ENCODE measurements at places on chromosomes 5 and 9.

GRCh38 chr5:149138182-149138923 is 2.9 kb upstream of the ABLIM3 start:
- no peak for DNase-seq

DNA sequence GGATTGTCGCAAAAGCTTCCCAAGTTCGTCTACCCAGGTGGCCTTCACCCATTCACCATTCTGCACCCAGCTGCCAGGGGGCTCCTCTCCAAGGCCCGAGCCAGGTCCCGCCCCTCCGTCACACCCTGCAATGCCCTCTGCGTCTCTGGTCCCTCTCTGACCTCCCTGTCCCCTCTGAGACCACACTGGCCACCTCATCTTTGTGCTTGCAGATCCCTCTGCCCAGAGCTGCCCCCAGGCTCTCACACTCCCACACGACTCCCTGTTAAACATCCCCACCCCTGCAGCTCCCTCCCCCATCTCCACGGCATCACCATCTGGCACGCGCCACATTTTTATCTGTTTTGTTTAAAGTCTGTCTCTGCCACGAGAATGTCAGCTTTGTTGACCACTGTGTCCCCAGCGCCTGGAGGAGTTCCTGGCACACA is 243.6 kb downstream of the PBX3 start:
- no peak for DNase-seq

GRCh38 chr9:131963072-131964030 is 116.3 kb downstream of the MED27 start:
- DNase-seq = no peak

DNA sequence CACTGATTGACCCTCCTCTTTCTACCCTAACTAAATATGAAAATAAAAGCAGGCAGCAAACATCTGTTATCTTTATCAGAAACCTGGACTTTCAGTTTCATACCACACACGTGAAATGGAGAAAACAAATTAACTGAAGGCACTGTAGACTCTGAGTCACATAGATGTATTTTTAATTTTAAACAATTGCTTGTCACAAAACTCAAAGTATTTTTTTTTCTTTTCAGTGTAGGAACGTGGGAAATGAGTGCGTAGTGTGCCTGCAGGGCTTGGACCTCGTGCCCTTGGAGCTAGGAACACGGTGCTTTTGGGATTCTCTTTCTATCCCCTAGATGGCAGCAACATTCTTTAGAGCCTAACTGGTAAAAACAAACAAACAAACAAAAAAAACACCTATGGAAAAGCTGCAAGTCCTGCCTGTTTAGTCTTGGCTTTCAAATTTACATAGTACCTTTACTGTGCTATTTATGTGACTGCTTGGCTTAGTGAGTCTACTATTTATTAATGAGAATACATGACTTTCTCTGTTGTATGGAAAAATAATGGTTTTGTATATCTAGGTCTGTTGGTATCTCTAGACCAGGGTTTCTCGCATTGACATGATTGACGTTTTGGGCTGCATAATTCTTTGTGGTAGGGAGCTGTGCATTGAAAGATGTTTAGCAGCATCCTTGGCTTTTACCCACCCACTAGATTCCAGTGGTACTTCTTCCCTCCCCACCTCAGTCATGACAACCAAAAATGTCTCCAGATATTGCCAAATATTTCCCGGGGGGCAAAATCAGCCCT is 16.8 kb upstream of the ACTBL2 start:
- no peak for DNase-seq

DNA sequence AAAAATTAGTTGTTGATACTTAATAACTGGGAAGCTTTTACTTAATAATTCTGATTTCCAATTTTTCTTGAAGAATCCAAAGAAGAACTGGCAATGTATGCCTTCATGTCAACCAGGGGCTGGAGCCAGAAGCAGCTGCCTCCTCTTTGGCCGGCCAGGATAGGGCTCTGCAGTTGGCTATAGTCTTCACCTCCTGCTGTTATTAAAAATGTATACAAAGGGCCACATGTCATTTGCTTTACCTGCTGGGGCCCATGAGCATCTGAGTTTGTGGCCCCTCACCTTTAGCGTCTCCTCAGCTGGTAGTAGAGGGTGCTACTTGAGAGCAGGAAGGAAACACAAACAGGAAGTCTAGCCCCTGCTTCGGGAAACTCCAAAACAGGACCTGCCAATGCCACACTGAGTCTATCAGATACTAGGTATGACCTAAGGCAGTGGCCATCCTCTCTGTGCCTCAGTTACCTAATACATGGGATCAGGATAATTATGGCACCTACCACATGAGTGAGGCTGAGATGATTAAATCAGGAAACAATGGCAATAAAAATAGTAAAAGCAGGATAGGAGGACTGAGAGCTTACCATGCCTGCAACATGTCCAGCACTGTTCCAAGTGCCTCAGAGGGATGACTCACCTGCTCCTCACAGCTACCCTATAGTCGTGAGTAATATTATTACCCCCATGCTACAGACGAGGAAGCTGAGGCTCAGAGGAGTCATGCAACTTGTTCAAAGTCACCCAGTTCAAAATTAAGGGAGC is 21.3 kb downstream of the CCDC69 start:
- DNase-seq = no peak

GRCh38 chr5:130529511-130530485 is 625.5 kb downstream of the CHSY3 start:
- DNase-seq = no peak

GRCh38 chr5:169653091-169653490 is 16.0 kb downstream of the DOCK2 start:
- peak; percentile 11 for DNase-seq

GRCh38 chr5:108884736-108885135 is 137.0 kb downstream of the FER start:
- DNase-seq = no peak

All from GF-D8 (cell line).